ENCODE measurements at places on chromosomes 3 and 15. TPM values are rescaled to one million over a fixed set of nuclear protein-coding genes. Genes with fewer than 3 reads are reported as not detected.

DNA sequence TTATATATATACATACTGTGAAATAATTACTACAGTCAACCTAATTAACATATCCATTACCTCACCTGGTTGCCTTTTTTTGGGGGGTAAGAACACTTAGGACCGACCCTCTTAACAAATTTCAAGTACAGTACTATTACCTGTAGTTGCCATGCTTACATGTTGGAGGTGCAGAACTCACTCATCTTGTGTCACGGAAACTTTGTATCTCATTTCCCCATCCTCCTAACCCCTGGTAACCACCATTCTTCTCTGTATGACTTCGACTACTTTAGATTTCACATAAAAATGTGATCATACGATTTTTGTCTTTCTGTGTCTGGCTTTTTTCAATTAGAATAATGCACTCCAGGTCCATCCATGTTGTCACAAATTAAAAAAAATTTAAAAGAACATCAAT is 55.5 kb upstream of the MELTF start:
- DNase-seq, result no peak

GRCh38 chr3:119497820-119498185 is 544 bp upstream of the TIMMDC1 start:
- peak; percentile 33 for DNase-seq

The LYZL4 gene
- not detected for total RNA-seq

The STRC gene
- total RNA-seq, result 0.13 TPM

The PRRT3 gene
- total RNA-seq, result 0.51 TPM

- no peak for DNase-seq
These were observed 102.0 kb upstream of the THRB start for GRCh38 chr3:24596626-24597025.

All from dermis microvascular lymphatic vessel endothelial cell (primary cell).